ENCODE measurements at places on chromosomes 13 and 19.
A peak's percentile ranks its signal among the peaks of the same experiment; 100 is the strongest.

- DNase-seq = no peak
Measured at GRCh38 chr13:55999709-56000108, 1141.0 kb upstream of the PRR20A start.

DNA sequence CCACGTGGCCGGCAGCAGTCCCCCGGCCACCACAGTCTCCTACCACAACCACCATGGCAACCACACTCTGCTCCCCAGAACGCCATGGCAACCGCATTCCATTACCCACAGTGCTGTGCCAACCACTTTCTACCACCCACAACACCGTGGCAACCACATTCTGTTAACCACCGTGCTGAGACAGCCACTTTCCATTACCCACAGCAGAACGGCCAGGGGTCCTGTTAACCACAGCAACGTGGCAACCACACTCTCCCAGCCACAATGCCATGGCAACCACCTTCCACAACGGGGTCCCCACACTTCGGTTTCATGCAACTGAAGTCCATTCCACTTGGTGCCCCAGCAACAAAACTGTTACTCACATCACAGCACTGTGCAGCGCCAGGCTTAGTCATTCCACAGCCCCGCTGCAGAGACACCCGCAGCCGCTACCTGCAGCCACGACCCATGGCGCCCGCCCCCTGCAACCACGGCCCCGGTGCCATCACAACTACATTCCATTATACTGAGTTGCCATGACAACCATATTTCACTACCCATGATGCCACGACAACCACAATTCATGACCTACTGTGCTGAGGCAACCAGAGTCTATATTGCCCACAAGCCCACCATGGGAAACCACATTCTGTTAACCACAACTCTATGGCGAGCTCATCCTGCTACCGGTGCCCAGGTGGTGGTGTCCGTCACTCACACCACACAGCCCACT lies 10.0 kb downstream of the DPF1 start:
- peak; percentile 56 for DNase-seq

- no peak for DNase-seq
Measured at GRCh38 chr19:13089139-13089856, 13.4 kb downstream of the LYL1 start.

- DNase-seq = no peak
Measured at GRCh38 chr19:18972851-18973250, 31.8 kb upstream of the HOMER3 start.

GRCh38 chr19:42185277-42185676 lies 32.2 kb downstream of the DEDD2 start:
- DNase-seq = peak; percentile 81

DNA sequence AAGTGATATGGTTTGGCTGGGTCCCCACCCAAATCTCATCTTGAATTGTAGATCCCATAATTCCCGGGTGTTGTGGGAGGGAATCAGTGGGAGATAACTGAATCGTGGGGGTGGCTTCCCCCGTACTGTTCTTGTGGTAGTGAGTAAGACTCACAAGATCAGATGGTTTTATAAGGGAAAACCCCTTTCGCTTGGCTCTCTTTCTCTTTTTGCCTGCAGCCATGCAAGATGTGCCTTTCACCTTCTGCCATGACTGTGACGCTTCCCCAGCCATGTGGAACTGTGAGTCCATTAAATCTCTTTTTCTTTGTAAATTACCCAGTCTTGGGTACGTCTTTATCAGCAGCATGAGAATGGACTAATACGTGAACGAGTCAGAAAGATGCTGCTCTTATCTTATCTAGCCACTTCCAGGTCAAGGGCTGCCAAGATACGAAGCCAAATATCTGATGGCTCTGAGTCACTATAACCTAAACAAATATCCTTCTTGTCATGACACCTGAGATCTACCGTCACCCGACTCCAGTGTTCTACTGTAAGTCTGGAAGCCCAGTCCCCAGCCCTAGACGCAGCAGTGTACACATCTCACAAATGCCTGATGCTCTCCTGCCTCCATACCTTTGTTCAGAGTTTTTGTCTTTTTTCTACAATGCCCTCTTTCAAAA lies 45.9 kb downstream of the SLC15A1 start:
- DNase-seq = no peak

DNA sequence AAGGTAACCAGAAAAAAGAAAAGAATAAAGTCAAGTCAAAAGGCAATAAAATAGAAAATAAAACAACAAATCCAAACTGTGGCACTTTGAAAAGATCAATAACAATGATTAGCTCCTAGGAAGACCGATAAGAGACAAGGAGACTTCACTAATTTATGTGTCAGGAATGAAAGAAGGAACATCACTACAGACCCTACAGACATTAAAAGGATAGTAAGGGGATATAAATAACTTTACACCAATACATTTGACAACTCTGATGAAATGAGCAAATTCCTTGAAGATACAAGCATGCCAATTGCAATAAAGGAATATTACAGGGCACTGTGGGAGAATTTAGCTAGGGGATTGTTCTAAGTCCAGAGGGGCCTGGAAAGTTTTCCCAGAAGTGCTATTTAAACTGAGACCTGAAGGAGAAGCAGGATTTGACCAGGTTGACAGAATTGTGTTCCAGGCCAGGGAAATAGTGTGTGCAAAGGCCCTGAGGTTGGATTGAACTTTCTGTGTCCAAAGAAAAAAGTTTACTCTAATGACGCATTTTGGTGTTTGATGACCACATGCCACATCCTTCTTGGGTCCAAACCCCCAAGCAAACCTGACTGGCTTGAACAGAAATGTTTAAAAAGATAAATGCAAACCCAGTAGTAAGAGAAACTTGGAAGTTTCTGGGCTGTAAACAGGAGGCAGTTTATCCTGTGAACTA lies 1.6 kb upstream of the C19orf38 start:
- DNase-seq = no peak

DNA sequence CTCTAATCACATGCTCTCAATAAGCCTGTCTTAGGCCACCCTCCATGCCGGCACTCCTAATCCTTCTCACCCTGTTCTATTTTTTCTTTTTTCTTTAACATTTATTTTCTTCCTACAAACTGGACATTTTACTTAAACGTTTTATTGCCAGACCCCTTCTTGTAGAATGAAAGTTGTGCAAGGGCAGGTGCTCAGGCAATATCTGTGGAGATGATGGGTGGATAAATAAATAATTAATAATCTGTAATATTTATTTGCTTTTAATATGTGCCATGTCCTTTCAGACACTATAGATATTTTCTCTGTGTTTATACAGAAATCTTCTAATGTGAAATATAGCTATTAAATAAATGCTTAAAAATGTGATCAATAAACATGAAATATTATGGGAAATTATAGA lies 815.7 kb upstream of the MIR17HG start:
- no peak for DNase-seq

- DNase-seq = no peak
Measured at GRCh38 chr13:50951366-50951765, 41.8 kb downstream of the RNASEH2B start.

DNA sequence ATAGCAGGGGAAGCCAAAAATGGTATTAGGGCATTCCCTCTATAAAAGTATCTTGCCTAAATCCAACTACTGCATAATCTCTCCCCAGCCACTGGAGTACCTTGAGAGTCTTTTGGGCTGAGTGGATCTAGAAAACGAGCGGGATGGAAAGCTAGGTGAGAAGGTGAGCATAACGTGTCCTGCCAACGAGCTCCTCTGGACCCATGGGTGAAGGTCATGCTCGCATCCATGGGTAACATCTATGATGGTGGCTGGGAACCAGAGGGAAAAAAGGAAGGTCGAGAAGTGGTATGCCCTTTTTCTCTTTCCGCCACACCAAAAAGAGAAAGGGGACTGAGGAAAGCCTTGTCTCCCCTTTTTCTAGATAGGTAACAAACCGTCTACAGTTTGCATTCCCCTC lies 63.0 kb downstream of the ZNF208 start:
- DNase-seq = no peak

Measured in GDM1 (cell line).